AG08396 (cell line): ENCODE measurements at places on chromosomes 2 and 18.
A peak's percentile ranks its signal among the peaks of the same experiment; 100 is the strongest.

DNA sequence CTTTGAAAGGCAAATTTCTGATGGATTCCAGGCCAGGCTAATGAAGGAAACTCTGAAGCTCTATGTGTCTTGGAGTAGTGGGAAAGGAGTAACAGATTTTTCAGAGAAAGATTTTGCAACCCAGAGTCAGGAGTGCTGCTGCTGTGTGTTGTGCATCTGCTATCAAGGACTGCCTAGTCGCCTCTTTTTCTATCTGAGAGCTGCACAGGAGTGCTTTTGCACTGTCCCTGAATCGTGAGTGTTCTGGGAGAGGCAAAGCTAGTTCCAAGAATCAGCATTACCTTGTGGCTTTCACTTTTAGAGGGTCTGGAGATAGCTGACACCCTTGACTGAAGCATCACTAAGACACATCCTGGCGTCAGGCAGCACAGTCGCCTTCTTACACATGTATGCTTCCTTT is 336.4 kb downstream of the PARD3B start:
- DNase-seq: no peak

- no peak for DNase-seq
Observed at GRCh38 chr18:22171258-22172119, 2.1 kb downstream of the GATA6 start.

DNA sequence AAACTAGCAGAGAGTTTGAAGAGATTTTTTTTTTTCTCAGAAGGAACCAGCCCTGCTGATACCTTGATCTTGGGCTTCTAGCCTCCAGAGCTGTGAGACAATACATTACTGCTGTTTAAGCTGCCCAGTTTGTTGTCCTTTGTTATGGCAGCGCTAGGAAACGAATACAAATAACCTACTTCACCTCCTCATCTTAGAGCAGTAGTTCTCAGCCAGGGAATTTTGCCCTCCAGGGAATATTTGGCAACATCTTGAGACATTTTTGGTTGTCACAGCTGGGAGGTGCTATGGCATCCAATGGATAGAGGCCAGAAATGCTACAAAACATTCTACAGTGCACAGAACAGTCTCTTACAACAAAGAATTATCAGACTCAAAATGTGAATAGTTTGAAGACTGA is 43.9 kb upstream of the BCL11A start:
- DNase-seq: no peak

GRCh38 chr2:27799646-27800010 is 28.1 kb downstream of the MRPL33 start:
- peak; percentile 65 for DNase-seq

DNA sequence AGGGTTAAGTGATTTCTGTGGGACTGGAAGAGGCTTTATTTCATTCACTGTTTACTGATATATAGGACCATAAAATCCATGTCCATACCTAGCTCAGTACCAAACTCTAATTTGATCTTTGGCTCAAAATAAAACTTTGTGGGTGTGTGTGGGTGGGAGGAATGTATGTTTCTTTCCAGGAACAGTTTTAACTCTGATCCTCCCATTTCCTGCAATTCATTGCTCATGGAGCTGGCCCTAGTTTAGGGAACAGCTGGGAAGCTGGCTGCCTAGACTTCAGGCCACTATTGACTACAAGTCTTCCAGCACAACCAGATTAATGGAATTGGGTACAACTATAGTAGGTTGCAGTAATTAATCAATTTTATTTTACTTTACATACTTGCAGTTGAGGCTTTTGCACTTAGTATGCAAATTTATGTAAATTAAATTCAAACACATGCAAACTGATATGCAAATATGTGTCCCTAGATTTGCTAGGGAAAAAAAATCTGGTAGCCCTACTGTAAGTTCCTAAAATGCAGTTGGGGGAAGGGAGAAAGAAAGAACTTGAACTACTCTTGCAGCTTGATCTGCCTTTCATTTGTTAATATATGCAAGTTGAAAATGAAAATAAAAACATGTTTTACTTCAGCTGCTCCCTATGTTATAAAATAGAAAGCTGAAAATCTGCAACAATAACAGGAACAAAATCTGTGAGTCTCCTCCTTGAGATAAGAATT is 1070.3 kb upstream of the CELF4 start:
- DNase-seq: no peak

GRCh38 chr2:74001121-74001520 is 16.4 kb downstream of the TET3 start:
- DNase-seq: no peak

DNA sequence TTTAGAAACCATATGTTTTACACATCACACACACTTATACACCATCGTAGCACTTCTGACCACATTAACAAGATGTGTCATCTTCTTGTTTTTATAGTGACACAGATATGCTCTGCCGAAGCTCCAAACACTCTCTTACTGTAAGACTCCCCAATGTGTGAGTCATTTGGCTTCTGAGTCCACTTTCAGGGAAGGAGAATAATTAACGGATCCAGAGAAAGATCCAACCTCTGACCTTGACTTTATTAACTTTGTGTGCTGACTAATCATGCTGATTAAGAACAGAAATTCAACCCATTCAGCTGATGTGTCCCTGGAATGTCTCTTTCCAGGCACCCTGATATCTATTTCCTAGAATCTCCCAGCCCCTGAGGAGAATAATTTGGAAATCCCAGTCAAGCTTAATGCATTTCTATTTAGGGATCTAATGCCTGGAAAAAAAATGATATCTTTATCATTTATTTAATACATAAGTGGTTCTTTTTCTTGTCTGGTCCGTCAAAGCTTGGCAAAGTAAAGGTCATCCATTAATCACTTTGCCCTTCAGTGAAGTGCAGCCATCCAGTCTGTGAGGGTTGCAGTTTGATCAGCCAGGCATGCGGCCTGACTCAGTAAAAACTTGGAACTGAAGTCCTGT is 615.8 kb upstream of the SYT4 start:
- peak; percentile 29 for DNase-seq

- no peak for DNase-seq
Observed at GRCh38 chr18:78818961-78819360, 160.7 kb upstream of the SALL3 start.

- no peak for DNase-seq
Observed at GRCh38 chr18:67411116-67411515, 105.4 kb downstream of the DSEL start.

GRCh38 chr2:143530758-143531157 is 401.5 kb downstream of the ARHGAP15 start:
- DNase-seq: no peak

- no peak for DNase-seq
Observed at GRCh38 chr2:51410331-51410730, 378.4 kb upstream of the NRXN1 start.

- DNase-seq: no peak
Observed at GRCh38 chr18:23519734-23520133, 16.4 kb downstream of the RMC1 start.

- no peak for DNase-seq
Observed at GRCh38 chr2:45904946-45905631, 253.6 kb downstream of the PRKCE start.

GRCh38 chr2:207044379-207045362 is 105.4 kb downstream of the CPO start:
- no peak for DNase-seq

DNA sequence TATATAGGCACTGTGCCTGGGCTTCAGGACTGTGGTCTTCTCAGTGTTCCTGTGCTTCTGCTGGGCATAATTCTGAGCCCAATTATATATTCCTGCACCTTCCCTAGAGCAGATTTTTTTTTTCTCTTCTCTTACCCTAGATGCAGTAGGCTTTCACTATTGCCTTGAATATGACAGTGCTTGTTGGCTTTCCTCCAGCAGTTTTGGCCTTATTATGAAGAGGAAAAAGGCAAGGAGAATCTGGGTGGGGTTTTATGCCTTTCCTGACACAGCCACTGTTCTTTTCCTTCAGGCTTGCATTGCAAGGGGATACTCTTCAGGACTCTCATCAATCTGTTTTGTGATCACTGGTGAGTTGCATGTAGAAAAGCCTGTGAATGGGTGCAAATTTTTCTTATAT is 221.9 kb upstream of the CELF4 start:
- no peak for DNase-seq

GRCh38 chr2:222298311-222299150 is at the start of gene PAX3:
PAX3 (minus strand) TSS chr2:222298998; CDS start chr2:222298615, 383 bp downstream.
- DNase-seq: no peak

DNA sequence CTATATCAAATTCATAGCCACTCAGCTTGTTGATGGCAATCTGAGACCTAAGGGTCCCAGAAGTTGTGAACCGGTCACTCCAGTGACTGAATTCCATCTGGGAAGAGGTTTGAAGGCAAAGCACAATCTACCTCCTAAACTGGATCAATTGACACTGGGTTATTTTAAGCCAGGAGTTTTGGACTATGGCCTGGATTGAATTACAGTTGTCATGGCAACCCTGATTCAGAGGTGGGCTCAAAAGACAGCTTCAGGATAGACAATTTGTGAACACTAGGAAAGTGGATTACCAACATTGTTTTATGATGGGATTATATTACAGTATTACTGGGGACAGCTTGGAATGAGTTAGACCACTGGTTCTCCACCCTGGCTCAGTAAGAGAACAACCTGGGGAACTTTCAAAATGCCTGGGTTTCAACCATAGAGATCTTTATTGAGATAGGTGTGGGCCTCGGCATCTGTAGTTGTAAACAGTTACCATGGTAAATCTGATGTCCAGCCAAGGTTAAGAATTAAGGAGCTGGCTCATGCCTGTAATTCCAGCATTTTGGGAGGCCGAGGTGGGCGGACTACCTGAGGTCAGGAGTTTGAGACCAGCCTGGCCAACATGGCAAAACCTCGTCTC is 58.8 kb downstream of the MFSD6 start:
- no peak for DNase-seq

GRCh38 chr18:77068321-77069312 is 64.0 kb downstream of the MBP start:
- DNase-seq: no peak

DNA sequence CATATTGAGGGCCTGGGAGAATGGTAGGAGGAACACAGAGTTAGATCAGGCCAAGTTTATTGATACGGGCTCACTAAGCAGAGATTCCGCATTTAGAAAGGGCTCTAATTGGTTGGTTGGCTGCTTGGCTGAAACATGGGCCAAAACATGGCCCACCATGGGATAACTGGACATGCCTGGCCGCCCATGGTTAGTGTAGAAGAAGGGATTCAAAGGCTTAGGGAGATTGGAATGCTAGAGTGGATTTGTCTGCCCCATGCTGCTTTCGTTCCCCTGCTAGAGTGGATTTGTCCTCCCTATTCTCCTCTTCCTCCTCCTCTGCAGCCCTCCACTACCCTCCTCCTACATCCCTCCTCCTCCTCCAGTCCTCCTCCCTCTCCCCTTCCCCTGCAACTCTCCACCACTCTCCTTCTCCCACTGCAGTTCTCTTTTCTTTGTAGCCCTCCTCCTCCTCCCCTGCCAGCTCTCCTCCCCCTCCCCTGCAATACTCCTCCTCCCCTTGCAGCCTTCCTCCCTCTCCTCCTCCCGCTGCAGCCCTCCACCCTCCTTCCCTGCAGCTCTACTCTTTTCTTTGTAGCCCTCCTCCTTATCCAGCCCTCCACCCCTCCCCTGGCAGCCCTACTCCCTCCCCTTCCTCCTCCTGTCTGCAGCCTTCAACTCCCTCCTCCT is 17.2 kb downstream of the BOK start:
- DNase-seq: no peak

DNA sequence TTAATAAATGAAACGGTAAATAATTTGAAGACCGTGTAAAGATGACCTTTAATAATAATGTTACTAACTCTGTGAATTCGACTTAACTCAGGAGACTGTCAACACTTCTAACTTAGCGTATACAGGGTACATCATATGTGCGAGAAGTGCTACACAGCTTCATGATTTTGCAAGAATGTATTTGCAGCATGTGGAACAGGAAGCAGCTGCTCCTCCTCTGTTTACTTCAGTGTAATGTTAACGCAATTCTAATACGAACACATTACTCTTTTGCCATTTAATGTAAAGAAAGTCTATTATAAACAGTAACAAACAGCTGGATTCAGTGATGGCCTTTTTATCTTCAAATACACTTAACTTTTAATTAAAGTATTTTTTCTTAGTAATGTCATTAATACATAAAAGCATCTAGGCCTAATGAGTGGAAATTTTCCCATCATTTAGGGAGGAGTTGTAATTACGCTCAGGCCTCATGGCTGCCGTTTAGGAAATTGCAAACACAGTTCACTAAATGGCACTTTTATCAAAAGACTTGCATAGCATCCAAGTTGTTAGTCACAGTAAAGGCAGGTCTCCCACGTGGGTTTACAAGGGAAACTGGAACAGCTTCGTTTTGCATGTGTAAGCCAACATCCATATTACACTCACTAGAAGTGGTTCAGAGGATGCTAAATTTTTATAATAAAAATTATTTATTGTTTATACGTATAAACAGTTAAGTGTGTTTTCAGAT is 635.7 kb downstream of the FBXO15 start:
- peak; percentile 18 for DNase-seq

GRCh38 chr2:162030363-162031190 is 43.4 kb downstream of the DPP4 start:
- no peak for DNase-seq

GRCh38 chr18:79579807-79580497 is 99.7 kb upstream of the CTDP1 start:
- no peak for DNase-seq

DNA sequence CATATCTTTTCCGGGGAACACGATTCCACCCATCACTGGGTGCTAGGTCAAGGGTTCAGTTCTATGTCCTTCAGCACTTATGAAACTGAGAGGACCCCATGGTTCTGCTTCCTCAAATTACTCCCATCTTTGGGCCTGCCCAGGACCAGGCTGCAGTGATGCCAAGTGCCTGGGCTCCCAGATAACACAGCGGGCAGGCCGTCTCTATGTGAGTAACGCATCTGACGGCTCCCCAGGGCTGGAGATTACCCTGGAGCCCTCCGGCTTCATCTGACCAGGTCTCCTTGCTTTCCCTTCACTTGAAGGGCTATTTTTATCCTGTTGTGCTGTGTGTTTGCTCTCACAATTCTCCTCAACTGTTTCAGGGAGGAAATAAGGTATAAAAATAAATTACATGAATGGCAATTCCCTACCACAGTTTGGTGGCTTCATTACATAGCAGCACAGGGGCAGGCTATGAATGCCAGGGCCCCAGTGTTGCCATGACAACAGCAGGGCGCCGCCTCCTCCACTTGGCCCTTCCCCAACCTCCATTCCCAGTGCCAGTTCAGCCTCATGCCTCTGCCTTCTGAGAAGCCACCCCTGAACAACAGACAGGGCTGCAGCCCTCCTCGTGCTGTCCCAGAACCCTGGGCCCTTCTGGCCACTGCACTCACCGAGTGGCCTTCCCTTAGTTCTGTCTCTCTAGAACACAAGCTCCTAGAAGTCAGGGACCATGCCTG is 25.4 kb upstream of the TMEM131 start:
- no peak for DNase-seq

GRCh38 chr2:239688122-239688681 is 287.4 kb upstream of the HDAC4 start:
- DNase-seq: no peak
